G401 (cell line): ENCODE measurements at places on chromosomes 13 and 19. TPM values are rescaled to one million over a fixed set of nuclear protein-coding genes. Genes with fewer than 3 reads are reported as not detected.

The FOSB gene
- 0.31 and 1.5 TPM in 2 replicates for total RNA-seq

The PRR36 gene
- 0.03 and 0.49 TPM in 2 replicates for total RNA-seq

- DNase-seq, result no peak
Measured at GRCh38 chr19:4149518-4150288, 3.7 kb upstream of the CREB3L3 start.

The VSIG10L gene
- total RNA-seq, result 9.3 and 9.5 TPM in 2 replicates

GRCh38 chr19:10433131-10433536 lies 12.8 kb downstream of the PDE4A start:
- no peak for DNase-seq

- DNase-seq, result no peak
Measured at GRCh38 chr13:113777311-113778260, 18.6 kb downstream of the TMEM255B start.

DNA sequence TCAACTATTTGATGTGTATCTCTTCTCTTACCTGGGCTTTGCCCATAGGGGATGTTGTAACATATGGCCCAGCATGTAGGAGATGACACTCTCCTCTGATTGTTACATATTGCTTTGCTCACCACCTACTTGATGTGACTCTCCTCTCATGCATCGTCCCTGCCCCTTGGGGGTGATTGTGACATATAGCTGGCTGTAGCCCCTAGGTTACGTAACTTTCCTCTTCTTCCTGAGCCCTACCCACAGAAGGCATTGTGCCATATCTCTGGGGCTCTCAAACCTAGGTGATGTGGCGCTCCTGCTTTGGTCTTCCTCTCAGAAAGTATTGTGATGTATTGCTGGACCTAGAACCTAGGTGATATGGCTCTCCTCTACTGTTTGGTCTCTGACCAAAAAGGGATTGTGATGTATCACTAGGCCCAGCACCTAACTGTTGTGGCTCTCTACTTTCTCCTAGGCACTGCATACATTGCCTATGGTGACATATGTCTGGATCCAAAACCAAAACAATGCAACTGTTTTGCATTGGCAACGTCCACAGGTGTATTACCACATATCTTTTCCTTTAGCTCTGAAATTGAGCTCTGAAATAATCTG lies 71.9 kb upstream of the ZNF724 start:
- no peak for DNase-seq

- peak; percentile 2 for DNase-seq
Measured at GRCh38 chr19:41758846-41759245, 3.5 kb downstream of the CEACAM6 start.

GRCh38 chr13:35804901-35805300 lies 326.3 kb downstream of the DCLK1 start:
- DNase-seq, result no peak

DNA sequence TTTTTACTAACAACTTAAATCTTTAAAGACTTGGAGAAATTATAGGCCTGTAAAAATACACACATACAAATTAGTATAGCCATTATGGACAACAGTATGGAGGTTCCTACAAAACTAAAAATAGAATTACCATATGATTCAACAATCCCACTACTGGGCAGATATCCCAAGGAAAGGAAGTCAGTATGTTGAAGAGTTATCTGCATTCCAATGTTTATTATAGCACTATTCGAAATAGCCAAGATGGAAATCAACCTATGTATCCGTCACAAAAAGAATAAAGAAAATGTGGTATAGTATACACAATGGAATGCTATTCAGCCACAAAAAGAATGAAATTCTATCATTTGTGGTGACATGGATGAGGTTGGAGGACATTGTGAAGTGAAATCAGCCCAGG lies 37.2 kb downstream of the SLITRK1 start:
- no peak for DNase-seq

GRCh38 chr19:30857388-30857787 lies 485.2 kb downstream of the ZNF536 start:
- DNase-seq, result no peak

DNA sequence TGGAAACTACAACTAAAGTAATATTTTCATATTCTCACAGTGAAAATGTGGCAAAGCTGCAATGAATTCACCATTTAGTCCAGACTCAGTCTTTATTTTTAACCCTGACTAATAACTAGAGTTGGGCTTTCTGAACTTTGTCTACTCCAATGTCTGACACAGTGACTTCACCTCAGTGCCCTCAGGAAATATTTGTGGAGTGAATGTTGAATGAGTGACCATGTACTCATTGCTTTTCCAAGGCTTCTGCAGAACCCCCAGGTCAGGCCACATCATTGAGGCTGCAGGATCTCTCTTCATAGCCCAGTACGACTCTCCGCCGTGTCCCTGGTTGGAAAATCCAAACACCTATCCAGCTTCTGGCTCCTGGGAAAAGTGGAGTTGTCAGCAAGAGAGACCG lies 1.8 kb downstream of the ZNF175 start:
- DNase-seq, result no peak

DNA sequence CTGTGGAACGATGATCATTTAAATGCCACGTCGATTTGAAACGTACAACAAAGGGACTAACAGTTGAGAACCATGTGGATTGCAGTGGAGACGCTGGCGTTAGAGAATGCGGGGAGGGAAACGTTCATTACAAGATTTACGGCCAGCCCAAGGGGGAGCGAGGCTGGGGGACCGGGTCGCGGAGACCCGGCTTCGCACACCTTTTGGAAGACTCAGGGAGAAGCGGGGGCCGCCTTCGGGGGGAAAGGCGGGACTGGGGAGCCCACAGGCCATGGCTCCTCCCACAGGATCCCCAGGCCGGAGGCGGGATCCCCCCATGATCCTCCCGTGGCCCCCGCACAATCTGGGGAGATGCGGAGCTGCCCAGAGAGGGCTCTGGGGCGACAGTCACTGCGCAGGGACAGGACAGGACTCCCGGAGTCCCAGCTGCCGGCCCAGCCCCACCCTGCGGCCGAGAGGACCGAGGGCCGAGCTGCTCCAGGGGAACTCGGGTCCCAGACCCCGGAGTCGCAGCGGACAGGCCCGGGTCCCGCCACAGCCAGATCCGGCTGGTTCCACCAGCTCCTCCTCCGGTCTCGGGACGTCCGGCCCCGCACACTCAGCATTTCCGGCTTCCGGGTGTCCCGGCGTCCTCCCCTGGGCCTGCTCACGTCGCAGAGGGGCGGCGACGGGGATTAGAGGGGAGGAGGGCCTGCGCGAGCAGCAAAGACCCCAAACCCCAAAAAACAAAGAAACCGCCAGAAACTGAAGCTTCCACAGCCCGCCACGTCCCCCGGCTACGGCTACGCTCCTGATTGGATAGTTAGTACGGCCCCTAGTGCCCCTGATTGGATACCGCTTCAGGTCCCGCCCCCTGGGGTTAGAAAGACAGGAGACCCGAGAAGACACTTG lies 21.1 kb upstream of the OR10H1 start:
- DNase-seq, result peak; percentile 98

DNA sequence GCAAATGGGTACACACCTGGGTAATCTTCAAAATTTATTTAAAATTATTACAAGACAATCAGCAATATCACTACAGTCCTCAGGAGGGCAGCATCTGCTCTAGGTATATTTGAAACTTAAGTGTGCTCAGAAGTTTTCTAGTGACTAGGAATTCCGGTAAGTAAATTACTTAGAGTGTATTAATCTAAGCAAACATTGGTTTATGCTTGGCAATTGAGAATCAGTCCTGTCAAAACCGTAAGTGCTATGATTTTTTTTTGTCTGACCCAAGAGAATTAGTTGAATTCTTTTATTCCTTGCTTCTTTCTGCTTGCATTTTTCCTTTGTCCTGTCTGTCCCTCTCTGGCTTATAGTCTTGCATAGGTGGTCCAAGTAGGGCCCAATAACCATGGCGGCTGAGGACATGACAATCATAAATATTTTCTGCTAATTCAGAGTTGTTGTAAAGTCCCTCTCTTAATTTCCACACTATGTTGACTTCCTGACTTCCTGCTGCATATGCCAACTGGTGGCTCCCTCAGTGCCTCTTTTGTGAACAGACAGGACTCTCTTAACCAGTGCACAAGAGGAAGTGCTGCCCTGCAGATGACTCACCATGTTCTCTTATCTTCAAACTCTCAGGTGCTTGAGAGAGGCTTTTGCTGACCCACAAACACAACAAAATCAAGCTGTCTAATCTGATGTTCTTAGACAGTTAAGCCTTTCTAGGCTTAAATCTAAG lies 82.2 kb downstream of the SLAIN1 start:
- DNase-seq, result peak; percentile 26

The GTF3A gene
- total RNA-seq, result 189 and 243 TPM in 2 replicates

DNA sequence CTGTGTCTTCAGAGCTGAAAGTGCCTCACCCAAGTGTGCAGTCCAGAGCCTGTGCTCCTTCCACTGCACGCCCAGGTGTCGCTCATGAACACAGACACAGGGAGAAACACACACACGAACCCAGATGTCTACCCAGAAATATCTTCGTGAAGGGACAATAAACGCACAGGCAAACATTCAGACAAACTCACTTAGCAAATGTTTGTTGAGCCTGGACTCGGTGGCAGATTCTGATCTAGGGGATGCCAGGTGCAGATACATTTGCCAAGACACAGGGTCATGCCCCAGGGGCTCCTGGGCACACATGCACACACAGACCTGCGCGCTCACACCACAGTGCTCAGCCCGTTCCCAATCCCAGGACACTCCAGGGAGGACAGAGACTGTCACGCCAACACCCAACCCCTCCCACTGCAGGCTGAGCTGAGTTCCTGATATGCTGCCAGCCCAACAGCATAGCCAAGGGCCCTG lies 31.9 kb downstream of the SCGB2B2 start:
- peak; percentile 71 for DNase-seq

DNA sequence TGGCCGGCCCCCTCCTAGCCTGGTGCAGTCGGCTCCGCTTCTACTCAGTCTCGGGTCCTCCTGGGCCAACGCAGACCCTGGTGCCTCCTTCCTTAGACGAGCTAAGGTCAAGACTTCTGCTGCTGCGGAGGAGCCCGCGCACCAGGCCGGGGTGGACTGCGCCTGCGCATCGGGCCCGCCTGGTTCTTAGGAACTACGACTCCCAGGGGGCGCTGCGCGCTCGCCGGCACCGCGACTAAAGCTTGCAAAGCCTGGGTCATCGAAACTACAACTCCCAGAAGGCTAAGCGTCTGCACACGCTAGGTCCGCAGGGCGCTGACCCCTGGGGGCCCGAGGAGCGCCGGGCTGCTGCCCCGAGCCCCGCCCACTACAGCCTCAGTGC lies at the start of gene ZNF835:
TSS of gene ZNF835 (minus strand) at position 145 of the 382 bp plus-strand sequence. CDS start 6,559 bp downstream, outside the sequence.
- DNase-seq, result peak; percentile 97

The CD22 gene
- not detected in 2 replicates for total RNA-seq

The PLK5 gene
- total RNA-seq, result not detected in 2 replicates

DNA sequence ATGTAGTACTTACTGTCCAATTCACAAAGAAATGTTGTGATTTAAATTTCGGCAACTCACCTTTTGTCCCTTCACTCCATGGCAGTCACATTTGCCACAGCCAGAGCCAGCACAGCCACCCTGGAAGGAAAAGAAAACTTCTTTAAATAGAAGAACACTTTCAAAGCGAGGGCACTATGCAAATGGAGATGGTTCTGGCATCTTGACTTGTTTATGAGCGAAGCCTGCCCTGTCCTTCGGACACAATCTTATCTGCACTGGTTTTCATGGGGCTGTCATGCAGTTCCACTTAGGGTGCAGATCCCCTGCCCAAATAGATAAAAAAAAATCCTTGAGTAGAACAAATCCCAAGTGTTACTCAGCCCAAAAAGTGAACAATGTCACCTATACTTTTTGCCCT lies 64.3 kb downstream of the COL4A1 start:
- no peak for DNase-seq

The CEACAM19 gene
- 0.78 TPM in 1 of 2 replicates, not detected in the other for total RNA-seq

DNA sequence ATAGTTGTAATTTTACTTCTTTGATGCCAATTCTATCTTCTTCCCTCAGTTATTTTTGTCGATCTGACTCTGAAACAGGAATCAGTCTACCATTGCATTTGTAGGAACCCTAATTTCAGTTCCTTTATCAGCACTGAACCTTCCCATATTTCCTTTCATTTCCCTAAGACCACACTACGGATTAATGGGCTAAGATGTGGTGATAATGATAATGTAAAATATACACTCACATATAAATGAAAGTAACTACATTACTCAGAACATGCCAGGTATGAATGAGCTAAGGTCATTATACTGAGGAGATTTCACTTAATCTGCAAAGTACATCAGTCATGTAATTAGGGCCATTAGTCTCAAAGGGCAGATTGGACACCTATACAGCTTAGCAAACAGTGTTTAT lies 60.2 kb upstream of the RFC3 start:
- DNase-seq, result no peak

GRCh38 chr19:5074830-5075394 lies 106.0 kb downstream of the KDM4B start:
- DNase-seq, result no peak

The DCT gene
- 0.47 TPM in 1 of 2 replicates, not detected in the other for total RNA-seq

The FBXO17 gene
- 47.4 and 91.4 TPM in 2 replicates for total RNA-seq

DNA sequence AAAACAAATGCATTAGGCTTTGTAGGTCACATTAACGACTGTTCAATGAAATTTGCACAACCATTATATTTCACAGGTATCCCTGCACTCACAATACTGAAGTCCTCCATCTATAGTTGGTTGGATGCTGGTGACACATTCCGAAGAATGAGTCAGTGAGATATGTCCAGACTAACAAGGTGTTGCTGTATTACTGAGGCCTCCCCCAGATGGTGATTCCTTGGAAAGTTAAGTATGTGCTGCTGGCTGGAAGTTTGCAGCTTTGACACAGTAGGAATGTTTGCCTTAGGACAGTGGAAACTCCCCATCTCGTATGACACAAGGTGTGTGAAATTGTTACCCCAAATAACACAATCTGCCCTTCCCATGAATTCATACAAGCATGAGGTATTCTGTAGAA lies 46.6 kb downstream of the FGF14 start:
- no peak for DNase-seq

The GRIK5 gene
- total RNA-seq, result 0.49 and 1.1 TPM in 2 replicates

The FCAR gene
- total RNA-seq, result not detected in 2 replicates

DNA sequence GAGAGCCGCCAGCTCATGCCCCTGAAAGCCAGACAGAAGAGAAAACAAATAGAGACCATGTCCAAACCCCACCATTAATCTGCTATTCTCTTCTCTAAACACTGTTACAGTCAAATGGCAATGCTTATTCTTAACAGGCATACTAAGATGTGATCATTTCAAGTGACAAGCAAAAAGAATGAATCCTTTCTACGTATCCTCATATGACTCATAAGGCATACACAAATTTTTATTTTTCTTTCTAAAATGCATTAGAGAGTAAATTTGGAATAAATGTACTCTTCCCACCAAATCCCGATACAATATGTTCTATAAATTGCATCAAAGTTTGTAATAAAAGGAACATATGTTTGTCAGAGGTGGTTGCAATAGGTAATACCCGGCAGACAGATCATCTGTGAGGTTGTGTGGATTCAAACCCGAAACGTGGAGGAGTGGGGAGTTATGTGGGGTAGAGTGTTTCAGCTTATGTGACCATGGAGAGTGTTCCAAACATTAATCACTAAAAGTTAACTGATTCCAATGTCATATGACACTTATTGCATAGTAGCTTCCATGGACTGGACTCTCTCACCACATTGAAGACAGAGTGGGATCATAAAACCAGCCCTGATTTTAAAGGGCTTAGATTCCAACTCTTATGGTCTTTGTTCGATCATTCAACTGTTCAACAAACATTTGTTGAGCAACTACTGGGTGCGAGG lies 213.1 kb downstream of the DCLK1 start:
- no peak for DNase-seq
